ENCODE measurements at places on chromosomes 7 and 10.

GRCh38 chr7:55517191-55517633 is 55.1 kb downstream of the VOPP1 start:
- DNase-seq = no peak

DNA sequence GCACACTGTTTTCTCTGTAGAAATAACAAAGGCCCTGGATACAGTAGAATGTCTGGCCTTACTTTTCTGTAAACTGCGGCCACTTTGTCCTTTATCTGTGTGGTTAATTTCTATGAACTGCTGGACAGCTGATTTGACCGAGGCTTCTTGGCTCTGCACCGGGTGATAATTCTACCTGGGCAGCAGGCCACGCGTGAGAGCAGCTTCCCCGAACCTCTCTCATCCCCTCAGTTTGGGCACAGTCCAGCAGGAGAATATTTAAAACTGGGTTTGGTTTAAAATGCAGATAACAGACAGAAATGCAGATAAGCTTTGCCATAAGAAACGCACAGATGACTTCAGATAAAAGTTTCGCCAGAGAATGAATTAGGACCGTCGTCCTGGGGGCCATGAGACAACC is 81.0 kb downstream of the CELF2 start:
- DNase-seq = no peak

- DNase-seq = no peak
Observed at GRCh38 chr7:108327353-108327752, 128.9 kb downstream of the NRCAM start.

- no peak for DNase-seq
Observed at GRCh38 chr10:30117812-30118501, 58.6 kb upstream of the JCAD start.

DNA sequence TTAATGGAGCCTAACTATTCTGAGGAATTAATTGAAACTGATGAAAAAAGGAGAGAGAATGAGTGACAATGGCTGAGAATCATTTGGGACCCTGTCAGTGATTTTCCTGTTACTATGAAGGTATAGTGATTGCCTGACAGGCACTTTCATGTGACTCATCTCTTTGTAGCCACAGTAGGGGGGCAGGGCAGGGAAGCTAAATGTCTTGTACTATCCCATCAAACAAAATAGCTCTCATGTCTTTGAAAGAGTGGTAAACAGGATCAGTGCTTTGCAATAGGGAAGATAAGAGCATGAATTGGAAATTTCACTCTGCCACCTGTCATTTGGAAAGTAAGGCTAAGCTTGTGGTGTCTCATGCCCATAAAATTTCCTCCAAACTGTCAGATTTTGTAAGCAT is 94.5 kb upstream of the GSDME start:
- no peak for DNase-seq

DNA sequence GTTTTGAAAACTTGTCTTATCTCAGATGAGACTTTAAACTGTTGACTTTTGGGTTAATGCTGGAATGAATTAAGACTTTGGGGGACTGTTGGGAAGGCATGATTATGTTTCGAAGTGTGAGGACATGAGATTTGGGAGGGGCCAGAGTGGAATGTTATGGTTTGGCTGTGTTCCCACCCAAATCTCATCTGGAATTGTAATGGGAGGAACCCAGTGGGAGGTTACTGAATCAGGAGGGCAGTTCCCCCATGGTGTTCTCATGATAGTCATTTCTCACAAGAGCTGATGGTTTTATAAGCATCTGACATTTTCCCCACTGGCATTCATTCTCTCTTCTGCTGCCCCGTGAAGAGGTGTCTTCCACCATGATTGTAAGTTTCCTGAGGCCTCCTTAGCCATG is 13.8 kb upstream of the POT1 start:
- no peak for DNase-seq

- no peak for DNase-seq
Observed at GRCh38 chr7:5404421-5404826, 19.2 kb downstream of the TNRC18 start.

DNA sequence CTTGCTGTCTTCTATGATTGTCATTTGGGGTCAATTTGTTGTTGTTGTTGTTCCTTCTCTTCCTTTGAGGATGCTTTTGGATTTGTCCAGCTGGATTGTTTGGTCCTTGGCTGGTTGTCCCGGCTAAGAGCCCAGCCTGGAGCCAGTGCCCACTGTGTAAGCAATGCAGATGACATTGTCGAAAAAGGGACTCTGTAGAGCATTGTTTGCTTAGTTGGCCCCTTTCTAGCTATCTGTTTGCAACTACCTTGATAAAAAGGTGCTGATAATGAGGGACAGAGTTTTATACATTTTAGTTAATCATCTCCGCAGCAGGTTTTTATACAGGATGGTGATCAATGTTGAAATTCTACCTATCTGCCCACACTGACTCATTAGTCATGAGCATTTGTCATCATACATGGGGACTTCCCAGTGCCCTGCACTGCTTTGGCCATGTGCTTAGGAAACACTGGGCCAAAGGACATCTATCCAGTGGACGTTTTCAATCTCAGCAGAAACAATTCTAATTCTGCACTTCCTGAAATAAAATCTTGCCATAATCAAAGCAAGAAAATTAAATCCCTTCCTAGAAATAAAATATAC is 311.9 kb downstream of the GRM8 start:
- no peak for DNase-seq

- no peak for DNase-seq
Observed at GRCh38 chr10:12225444-12225843, 29.5 kb downstream of the CDC123 start.

DNA sequence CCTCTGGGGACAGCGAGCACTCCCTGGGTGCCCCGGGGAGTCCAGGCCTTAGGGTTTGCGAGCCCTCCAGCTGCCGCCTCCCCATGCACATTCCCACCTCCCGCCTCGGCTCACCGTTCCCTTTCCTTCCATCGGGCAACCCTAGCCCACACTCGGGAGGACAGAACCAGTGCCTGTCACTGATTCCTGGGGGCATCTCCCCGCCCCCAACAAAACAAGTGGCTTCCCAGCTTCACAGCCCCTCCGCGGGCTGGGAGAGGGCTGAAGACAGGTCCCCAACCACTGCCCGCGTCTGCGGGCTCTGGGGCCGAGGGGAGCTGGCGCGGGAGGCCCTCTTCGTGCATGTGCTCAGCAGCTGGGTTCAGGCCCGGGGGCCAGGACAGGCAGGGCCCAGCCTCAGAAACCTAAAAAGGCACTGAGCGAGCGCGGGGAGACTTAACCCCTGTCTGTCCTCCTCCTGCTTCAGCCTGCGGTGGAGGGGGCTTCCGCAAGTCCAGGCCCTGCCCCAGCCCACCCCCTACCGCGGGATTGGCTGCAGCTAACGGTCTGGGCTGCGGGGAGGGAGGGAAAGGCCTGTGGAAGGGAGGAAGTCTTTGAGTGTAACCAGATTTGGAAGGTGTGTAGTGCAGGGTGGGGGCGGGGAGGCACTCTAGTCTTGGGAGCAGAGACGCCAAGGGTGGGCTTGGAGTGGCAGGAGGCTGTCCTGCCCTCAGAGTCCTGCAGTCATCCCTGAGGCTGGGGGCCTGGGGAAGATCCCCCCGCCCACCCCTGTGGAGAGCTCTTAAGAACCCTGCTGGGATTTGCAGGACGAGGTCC is 1.2 kb downstream of the FLNC start:
- no peak for DNase-seq

DNA sequence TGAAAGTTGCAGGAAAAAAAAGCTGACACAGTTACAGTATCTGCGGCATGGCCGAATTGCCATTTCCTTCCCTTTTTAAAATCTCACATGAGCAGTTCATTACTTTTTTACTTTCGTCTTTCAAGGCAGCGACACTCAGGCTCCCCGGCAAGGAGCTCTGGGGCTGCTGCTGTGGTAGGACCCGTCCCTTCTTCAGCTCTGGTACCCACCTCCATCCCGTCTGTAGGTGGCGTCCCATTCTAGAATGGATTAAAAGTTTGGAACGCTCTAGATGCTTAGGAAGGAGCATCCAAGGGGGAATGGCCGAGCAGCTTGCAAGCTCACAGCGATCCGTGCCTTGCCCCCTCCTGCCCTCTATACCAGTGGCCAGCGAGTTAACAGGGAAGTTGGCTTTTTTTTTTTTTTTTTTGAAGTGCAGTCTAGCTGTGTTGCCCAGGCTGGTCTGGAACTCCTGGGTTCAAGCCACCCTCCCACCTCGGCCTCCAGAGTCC is 22.8 kb upstream of the TTYH3 start:
- DNase-seq = no peak

GRCh38 chr7:37918526-37918925 is 1.9 kb upstream of the SFRP4 start:
- DNase-seq = no peak

- no peak for DNase-seq
Observed at GRCh38 chr10:75229971-75230370, 5.8 kb downstream of the COMTD1 start.

GRCh38 chr7:35492451-35493175 is 202.3 kb downstream of the HERPUD2 start:
- no peak for DNase-seq

- DNase-seq = no peak
Observed at GRCh38 chr7:50156706-50157105, 63.7 kb upstream of the ZPBP start.

DNA sequence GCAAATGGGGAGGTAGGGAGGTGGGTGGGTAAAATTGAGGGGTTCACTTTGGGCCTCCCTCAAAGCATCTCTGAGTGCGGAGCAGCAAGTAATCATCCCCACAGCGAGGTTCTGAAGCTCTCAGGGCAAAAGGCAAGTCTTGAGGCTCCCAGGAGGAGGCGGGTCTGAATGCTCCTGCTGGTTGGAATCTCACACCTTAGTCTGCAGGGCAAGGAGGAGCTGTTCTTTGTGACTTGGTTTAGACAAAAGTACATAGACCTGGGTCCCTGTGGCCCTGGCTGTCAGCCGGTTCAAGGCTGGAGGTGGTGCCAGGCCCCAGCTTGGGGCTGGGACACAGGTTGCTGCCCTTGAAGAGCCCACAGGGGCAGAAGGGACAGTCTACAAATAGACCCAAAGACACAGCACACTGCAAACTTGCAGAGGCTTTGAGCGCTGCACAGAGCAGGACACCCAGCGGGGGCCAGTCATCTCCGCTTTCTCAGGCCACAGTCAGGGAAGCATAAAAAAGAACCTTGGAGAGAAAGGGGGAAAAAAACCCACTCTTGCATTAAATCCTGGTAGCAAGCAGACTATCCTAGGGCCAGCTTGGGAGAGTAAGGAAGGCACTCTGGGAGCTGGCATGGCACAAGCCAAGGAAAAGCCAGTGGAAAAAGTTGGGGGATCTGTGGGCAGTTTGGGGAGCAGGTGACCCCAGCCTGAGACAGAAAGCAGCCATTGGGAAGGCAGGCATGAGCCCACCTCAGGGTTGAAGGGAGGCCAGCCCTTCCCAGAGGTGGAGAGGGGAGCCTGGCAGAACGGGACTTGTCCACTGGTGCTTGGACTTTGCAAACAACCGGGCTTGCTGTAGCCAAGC is 926 bp upstream of the C10orf71 start:
- DNase-seq = no peak

DNA sequence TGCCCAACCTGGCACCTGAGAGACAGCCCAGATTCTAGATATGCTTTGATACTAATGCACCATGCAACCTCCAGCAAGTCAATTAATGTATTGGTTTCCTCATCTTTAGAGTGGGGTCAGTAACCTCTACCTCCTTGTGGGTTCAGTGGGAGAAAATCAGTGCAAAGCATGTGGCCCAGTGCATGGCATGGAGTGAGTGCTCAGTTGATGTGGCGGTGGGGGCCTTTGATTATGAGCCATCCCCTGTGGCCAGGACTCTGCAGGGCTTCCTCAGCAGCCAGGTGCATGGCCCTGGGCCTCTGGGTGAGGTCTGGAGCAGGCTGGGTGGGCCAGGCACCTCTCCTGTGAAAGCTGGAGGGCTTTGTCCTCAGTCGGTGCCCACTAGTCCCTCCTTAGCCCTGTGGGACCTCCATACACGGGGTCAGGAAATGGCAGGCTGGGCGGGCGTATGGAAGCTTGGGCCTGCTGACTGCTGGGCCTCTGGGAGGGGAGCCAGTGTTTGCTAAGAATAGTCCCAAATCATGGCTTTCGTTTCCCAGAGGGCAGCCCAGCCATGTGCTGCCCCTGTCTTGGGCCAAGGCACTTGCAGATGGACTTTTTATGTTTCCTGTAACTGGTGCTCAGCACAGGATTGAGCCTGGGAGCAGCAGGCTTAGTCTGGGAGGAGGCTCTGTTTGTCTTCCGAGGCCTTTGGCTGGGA is 3.4 kb downstream of the PALD1 start:
- no peak for DNase-seq

DNA sequence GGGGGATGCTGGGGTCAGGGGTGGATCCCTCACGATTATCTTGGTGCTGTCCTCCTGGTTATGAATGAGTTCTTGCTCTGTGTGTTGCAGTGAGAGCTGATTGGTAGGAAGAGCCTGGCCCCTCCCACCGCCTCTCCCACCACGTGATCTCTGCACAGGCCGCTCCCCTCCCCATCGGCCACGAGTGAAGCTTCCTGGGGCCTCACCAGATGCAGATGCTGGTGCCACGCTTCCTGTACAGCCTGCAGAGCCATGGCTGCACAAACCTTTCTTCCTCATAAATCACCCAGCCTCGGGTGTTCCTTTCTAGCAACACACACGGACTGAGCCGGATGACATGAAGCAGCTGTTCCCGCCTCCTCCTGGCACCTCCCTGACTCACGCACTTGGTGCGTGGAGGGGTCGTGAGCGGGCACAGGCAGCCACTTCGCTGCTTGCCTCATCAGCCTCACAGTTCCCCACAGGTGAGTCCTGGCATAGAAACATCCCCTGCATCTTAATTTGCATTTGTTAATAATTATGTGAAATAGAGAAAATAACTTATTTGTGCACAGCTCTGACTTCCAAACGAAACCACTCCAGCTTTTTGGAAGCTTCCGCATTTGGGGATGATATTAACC is 210.8 kb downstream of the ADARB2 start:
- DNase-seq = no peak

GRCh38 chr7:27901028-27901760 is 161.2 kb downstream of the TAX1BP1 start:
- DNase-seq = no peak

DNA sequence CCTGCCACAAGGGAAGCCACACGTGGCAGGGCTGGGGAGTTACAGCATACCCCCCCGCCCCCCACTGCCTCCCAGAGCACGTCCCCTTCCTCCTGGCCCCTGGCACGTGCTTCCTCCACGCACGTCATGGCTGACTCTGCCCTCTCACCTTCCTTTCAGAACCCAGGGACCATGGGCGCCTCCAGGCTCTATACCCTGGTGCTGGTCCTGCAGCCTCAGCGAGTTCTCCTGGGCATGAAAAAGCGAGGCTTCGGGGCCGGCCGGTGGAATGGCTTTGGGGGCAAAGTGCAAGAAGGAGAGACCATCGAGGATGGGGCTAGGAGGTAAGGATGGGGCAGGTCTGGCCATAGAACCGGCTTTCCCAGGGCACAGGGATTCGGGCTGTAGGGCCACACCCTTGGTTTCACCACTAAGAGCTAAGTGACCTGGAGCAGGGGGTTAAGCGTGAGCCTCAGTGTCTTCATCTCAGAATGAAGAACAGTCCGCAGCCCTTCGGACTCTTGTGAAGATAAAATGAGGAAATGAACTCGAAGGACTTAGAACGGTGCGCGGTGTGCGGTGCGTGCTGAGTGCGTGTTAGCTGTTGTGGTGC is 2.5 kb downstream of the NUDT1 start:
- DNase-seq = no peak

Measured in ascending aorta (tissue), 2 donors.